ENCODE measurements at places on chromosomes 4 and X.

DNA sequence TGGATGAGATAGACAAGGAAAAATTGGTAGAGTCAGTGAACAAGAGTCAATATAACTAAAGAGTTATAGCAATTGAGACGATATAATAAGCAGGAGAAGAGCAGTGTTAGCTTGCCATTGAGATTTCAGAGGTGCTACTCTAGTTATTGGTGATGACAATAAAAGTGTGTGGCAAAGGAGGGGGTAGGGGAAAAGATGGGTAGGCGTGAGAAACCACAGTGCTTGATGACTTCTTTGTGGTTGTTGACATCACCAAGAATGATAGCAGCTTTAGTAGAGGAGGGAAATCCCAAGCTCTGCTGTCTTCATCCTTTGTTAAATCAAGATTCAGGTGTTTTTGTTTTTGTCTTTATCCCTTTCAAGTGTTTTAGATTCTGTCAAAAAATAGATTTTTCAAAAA is 179.9 kb upstream of the PPP3CA start:
- no peak for DNase-seq

DNA sequence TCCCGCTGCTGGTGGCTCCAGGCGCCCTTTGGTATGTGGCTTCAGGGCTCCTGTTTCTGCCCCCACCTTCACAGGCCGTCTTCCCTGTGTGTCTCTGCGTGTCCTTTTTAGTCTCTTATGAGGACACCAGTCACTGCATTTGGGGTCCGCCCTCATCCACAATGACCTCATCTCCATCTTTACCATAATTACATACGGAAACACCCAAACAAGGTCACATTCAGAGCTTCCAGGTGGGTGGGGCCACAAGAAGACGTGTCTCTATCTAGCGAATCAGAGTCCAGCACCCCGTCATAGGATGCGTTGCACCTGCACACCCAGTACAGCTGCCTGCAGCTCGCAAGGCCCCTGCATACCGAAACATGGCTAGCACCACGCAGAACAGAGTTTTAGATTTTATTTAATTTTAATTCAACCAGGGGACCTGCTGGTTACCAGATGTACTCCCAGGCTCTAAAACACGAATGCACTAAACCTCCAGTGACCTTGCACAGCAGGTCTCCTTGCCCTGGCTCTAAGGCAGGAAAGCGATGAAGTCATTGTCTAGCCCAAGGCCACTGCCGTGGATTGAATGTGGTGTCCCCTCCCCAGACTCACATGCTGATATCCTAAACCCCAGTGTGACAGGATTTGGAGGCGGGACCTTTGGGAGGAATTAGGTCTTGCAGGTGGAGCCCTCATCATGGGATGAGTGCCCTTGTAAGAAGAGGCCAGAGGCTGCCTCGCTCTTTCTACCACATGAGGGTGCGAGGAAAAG is 30.3 kb downstream of the ABLIM2 start:
- DNase-seq = no peak

DNA sequence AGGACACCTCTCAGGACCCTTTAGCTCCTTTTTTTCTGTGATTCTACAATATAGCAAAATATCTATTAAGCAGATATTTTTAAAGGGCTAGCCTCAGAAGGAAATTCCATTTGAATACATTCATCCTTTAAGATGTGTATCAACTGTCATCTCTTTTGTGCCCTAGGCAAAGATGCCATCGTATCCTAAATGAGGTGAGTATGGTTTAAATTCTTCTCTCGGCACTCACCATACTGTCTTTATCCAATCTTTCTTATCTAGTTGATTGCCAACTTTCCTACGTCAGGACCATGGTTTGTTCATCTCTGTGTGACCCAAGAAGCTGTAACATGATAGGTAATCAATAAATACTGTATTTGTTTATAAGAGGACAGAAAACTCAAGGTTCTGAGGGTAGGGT is 176.0 kb downstream of the LDB2 start:
- no peak for DNase-seq

DNA sequence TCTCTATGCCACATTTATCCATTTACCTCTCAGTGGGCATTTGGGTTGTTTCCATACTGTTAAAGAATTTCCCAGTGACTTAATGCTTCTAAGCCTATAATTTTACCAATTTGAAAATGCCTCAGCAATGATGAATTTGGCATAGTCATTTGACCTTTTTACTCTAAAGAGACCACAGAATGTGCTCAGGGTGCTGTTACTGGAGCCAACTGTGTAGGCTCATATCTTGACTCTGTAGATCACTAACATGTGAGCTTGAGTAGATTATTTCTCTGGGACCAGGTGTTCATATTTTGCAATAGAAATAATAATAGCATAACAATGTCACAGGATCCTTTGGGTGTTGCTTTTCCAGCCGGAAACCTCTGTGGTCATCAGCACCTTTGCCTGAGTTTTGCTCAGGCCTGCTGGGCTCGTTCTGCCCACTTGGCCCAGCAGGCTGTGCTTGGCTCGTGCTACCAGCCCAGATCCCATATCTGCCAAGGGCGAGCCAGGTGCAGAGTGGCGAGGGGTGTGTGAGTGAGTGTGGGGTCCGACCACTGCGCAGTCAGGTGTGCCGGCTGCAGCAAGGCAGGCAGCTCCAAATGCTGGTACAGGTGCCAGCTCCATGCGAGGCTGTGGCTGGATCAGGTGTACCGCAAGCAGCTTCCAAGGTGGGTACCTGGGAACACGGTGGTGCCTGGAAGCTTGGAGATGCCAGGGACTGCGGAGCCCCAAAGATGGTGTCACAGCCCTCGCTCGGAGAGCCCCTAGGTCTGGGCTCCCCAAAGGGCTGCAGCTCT is 70.6 kb upstream of the ANK2 start:
- DNase-seq = no peak

DNA sequence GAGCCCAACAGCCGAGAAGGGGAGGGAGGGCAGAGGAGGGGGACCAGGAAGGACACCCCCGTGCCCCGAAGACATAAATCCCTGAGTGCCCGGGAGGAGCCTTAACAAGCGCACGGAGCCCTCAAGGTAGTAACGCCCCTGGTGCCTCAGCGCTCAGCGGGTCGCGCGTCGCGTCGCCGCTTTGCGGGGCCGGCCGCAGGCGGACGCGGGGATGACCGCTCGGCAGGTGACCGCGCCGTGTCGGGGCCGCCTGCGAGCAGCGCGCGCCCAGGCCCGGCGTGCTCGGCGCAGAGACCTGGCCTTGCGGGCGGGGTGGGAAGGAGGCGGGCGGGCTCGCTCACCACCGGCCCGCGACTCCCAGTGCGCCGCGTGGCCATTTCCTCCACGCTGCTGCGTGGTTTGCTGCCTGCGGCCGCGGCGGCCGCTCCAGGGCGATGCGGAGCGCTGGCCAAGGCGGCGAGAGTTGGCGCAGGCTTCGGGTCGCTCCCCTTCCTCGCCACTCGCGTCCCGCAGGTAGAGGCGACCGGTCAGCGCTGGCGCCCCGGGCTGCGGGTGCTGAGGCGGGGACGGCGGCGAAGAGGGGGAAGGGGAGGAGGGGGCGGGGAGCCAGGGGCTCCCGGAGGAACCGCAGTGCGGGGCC is 632 bp downstream of the CCSER1 start:
- no peak for DNase-seq

- DNase-seq = no peak
Measured at GRCh38 chr4:91989914-91990313, 313.9 kb upstream of the GRID2 start.

Data from NCI-H1436 treated with DMSO at 0.1 percent for 48 hours (cell line).